ENCODE measurements at places on chromosomes 11 and 22.

DNA sequence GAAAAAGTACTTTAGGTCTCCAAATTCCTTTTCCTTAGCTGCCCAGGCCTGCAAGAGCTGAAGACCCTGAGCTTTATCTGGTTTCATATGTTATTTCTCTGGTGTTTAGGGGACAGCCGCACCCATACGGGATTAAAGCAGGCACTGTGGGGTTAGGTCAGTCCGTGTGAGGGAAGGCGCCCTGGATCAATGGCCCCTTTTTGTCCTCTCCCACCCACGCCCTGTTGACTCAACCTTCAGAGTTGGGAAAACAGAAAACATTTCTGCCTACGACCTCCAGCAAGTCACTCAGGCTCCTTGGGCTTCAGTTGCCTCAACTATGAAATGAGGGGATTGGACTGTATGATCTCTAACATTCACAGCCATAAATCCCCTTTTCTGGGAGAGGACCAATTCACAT is 55.2 kb upstream of the BARX2 start:
- DNase-seq, result peak; percentile 50

- DNase-seq, result no peak
These were observed 48.7 kb downstream of the PTPRJ start for GRCh38 chr11:48028914-48029680.

- peak; percentile 87 for DNase-seq
These were observed 27.8 kb downstream of the RELT start for GRCh38 chr11:73404048-73404447.

GRCh38 chr22:17842386-17842785 is 68.1 kb upstream of the BID start:
- DNase-seq, result no peak

DNA sequence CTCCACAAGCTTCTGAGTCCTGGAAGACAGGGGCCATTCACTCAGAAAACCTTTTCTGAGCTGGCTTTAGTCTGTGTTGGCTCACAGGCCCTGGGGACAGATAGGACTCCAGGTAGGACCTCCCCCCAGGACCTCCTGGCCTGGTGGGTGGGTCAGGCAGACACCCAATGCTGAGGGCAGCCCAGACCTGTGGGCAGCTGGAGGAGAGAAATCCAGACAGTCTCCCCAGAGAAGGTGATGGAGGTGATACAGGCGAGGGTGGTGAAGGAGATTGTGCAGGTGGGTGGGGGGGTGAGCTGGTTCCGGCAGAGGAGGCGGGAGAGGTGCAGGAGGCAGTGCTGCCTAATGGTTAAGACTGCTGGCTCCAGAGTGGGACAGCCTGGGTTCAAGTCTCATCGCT is 15.6 kb downstream of the LRRC32 start:
- DNase-seq, result no peak

- DNase-seq, result no peak
These were observed 1.8 kb downstream of the AHNAK start for GRCh38 chr11:62544581-62545436.

GRCh38 chr22:26822313-26822712 is 164.9 kb downstream of the MIAT start:
- no peak for DNase-seq
